ENCODE measurements at places on chromosomes 4 and X.

DNA sequence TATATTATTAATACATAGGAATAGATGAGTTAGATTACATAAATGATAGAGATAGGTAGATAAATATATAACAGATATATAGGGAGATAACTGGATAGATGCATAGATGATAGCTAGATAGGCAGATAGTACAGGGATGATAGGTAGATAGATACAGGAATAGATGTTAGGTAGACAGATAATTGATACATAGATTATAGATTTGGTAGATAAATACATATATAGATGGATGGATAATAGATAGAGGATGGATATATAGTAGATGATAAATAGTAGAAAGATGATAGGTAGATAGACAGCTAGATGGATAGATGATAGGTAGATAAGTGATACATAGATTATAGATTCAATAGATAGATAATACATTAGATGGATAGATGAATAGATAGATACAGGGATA lies 283.6 kb downstream of the SHOX start:
- no peak for DNase-seq

DNA sequence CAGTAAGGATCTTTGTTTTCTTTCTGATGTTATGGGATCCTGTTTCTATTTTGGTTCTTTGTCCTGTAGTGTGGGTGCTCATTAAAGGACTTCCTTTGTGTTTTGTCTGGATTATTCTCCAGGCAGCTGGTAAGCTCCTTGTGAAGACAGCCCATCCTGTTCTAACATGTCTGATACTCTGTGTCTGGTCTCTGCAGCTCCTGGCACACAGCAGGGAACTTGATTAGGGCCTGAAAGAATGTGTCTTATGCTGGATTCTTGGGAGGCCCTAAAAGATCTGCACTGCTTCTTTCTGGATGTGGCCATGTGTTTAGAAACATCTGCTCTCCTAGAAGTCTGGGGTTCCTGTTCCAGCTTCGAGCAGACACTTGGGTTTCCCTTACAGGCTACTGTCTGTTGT lies 38.1 kb upstream of the ATXN3L start:
- DNase-seq, result peak; percentile 93

DNA sequence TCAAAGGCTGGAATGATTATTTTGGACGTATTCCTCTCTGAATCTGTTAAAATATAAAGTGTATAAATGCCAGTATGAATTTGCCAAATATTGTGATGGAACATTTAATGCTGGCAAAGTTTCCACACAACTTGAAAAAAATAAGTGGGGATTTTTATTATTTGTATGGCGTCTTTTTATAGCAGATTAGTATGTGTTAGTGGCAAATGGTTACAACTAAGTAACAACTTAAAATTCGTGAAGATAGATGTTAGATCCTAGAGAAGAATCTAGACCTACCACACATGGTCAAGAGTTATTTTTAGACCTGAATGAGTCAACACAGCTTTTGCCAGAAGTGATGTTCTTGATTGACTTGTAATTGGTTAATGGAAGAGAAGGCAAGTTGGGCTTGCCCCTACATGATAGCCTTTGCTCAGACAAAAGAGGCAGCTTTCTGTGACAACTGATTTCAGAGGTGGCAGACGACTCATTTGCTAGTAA lies 4.8 kb downstream of the CPE start:
- DNase-seq, result peak; percentile 83

- no peak for DNase-seq
Measured at GRCh38 chrX:9635368-9635767, 130.3 kb downstream of the GPR143 start.

DNA sequence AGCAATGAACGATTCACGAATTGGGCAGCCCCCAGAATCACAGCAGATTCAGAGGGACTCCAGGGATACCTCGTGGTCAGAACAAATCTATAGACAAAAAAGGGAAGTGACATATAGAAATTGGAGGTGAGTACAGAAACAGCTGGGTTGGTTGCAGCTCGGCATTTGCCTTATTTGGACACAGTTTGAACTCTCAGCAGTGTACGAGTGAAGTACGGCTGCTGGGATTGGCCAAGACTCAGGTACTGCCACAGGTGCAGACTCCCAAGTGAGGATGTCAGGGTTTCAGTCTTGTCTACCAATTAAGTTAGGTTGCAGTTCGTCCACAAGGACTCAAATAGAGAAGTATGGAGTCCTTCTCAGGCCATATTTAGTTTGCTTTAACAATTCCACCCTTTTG lies 28.2 kb downstream of the HTT-AS start:
- no peak for DNase-seq

DNA sequence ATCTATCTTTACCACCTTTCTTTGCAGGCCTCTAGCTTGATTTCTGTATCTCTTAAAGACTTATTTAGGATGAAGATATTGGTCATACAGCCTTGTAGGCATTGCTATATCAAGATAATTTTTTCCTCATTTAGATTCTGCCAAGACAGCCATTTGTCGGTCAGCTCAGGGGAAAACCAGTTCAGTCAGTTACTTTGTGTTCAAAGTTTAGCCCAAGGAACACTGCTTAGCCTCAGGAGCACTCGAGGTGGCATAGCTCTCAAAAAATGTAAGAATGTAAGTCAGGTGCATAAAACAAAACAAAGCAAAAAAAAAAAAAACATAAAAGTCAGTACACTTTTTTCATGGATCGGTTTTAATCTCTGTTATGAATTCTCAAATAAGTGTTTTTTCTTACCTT lies 43.4 kb downstream of the NRK start:
- no peak for DNase-seq

DNA sequence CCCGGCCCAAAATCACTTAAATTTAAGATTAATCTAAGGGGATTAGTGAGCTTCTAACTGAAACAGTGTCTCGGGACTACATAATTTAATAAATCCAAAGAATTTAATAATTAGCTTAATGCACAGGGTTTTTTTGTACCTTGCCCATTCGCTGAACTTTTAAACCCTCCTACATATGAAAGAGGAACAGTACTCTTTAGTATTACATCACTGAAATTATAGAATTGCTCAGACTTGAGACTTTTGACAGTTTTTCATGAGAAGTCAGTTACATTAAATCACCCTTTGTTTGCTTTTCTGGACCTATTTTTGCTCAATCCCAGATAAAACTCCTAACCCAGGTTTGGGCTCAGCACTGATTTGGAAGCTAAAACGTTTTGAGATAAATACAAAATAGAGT lies 2.4 kb upstream of the TADA2B start:
- no peak for DNase-seq

- peak; percentile 23 for DNase-seq
Measured at GRCh38 chr4:76430519-76431388, 4.3 kb upstream of the SHROOM3 start.

DNA sequence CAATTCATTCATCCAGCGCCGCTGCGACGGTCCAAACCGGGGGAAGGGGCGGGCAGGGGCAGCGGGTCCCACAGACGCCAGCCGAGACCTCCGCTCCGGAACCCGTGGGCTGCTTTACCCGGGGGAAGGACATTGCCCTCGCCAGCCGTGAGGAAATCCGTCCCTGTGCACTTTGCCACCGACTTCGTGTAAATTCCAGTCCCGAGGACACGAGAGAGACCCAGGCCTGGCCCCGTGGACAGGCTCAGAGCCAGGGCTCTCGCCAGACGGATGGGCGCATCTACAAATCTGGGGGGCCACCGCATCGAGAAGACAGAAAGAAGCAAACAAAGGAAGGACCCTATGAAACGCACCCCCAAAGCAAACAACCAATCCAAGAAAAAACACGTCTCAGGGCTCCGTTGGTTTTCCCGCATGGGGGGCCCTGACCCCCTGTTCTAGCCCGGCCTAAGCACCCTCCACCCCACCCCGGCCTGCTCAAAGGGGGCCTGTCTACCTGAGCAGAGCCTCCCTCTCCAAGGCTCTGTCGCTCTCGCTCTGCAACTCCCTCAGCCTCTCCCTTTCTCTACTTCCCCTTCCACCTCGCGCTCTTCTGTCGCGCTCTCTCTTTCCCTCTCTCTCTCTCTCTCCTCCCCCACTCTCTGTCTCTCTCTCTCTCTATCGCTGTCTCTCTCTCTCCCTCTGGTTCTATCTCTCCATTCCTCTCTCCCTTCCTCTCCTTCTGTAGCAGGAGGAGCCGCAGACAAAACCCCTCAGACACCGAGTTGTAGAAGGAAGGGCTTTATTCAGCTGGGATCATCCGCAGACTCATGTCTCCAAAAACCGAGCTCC lies 11.3 kb downstream of the FRG2 start:
- DNase-seq, result no peak

DNA sequence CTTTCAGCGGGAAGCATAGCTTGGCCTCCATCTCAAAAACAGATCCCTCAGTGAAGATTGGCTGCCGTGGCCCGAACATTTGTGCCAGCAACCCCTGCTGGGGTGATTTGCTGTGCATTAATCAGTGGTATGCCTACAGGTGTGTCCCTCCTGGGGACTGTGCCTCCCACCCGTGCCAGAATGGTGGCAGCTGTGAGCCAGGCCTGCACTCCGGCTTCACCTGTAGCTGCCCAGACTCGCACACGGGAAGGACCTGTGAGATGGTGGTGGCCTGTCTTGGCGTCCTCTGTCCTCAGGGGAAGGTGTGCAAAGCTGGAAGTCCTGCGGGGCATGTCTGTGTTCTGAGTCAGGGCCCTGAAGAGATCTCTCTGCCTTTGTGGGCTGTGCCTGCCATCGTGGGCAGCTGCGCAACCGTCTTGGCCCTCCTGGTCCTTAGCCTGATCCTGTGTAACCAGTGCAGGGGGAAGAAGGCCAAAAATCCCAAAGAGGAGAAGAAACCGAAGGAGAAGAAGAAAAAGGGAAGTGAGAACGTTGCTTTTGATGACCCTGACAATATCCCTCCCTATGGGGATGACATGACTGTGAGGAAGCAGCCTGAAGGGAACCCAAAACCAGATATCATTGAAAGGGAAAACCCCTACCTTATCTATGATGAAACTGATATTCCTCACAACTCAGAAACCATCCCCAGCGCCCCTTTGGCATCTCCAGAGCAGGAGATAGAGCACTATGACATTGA lies 175.4 kb downstream of the FAT4 start:
- no peak for DNase-seq

- DNase-seq, result peak; percentile 1
Measured at GRCh38 chr4:169658196-169658595, 37.8 kb downstream of the CLCN3 start.

DNA sequence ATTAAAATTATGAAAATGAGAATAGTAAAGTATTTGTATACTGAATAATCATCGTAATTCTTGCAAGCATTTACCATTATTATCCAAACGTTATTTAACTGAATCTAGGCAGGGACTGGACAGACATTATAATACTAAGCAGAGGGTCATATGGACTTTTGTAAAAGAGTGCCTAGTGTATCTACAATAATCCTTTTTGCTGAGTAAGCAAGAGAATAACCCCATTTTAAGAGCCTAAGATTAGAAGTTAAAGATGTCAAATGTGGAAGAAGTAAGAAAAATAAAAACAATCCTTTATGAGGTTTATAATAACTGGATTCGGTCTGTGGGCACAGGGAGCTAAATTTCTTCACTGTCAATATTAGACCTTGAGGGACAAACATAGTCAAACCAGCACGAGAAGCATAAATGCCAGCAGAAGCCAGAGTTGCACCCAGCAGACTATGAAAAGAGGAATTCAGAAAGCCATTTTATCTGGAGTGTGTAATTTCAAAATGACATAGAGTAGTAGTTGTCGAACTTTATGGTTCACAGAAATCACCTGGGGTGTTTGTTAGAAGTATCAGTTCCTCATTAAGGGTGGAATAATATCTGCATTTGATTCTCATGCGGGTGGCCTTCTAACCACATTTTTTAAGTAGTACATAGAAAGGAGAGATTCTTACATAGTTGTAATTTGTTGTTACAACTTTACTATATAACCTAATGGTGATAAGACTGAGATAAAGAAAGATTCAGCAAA lies 39.7 kb upstream of the DCLK2 start:
- no peak for DNase-seq

DNA sequence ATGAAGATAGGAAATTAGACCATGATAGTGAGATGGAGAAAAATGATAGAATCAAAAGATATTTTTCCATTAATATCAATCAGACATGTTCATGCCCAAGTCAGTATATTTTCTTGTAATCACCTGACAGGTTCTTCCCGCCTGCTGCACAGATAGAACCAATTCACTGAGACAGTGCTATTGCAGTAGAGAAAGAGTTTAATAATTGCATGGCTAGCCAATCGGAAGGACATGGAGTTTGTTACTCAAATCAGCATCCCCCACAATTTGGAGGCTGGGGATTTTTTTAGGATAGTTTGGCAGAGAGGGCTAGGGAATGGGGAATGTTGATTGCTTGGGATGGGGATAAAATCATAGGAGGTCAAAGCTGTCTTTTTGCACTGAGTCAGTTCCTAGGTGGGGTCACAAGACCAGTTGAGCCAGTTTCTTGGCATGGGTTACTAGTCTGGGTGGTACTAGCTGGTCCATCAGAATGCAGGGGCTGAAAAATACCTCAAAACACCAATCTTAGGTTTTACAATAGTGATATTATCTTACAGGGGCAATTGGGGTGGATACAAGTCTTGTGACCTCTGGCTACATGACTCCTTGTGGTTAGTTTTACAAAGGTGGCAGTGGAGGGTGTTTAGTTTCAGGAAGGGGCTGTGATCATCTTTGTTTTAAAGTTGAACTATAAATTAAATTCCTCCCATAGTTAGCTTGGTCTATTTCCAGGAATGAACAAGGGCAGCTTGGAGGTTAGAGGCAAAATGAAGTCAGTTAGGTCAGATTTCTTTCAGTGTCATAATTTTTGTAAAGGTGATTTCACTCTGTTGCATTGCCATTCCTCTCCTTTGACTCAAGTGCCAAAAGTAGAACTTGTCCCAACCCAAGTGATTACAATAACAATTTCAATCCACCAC lies 100.3 kb upstream of the PDE5A start:
- peak; percentile 32 for DNase-seq

- DNase-seq, result peak; percentile 92
Measured at GRCh38 chr4:138034871-138035270, 207.3 kb downstream of the SLC7A11 start.

DNA sequence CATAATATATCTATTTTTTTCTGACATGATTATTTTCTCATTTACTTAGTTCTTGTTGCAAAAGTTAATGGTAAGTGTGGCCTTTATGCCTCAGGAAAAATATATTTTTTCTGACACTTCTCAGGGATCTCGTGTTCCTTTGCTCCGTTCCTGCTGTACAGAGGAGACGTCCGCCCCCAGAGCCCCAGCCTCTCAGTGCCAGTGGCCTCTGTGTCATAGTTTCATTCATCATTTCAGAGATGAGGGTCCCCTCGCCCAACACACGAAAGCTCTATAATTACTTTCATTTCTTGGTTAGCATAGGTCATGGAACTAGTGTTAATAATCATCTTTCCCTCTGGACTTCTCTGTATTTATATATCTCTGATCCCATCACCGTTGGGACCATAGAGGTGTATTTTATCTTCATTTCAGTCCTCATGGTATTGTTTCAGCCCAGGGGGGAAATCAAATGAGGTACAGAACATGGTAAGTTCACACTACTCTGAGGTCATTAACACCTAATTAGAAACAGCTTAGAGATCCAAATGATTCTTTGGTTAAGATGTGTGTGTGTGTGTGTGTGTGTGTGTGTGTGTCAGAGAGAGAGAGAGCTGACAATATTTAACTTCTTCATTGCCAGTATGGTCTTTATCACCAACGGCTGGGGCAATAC lies 631.1 kb upstream of the TENM3 start:
- no peak for DNase-seq
